ENCODE measurements at places on chromosomes 3 and 15.

GRCh38 chr3:109336291-109336861, 970 bp downstream of the DPPA4 start:
- no peak for DNase-seq

DNA sequence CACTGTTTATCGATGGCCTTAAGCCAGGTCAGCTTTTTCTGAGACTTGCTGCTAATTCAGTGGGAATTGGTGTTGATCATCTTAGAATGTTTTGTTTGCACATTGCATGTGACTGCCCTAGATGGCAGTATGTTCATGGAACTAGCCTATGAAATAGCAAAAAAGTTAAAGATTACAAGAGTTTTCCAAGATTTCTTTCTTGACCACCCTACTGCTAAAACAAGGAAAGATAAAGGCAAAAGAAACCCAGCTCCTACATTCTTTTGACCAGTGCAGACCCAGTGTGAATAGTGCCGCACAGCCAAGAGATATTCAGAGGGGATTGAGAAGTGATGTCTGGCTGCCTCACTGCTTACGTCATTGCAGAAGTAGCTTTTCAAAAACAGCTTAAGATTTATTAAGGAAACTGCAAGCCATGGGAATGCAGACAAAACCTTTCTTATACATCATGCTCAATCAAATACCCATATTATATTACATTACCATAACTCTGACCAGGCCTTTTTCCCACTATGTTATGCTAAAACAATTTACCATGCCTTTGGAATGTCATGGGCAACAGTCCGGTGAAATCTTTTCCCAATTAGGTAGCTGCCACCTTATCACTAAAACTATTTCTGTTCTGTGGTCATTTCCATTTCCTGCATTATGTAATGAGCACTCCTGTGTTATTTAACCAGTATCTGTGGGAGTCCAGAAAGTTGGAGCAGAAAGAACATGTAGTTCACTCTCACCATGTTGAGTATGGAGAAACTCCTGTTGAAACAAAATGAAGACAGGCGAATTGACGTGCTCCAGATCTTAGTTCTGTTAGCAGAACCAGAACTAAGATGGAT, 6.0 kb downstream of the PHLDB2 start:
- DNase-seq, result no peak

GRCh38 chr15:45130291-45131000, 652 bp downstream of the DUOX1 start:
- DNase-seq, result no peak

- no peak for DNase-seq
These were observed 231.6 kb downstream of the XXYLT1 start for GRCh38 chr3:195039180-195039843.
